ENCODE measurements at places on chromosomes 5 and 9.

GRCh38 chr5:72234868-72235267 is 85.2 kb downstream of the MRPS27 start:
- DNase-seq: no peak

- DNase-seq: peak; percentile 81
Observed at GRCh38 chr9:4077499-4078102, 222.3 kb downstream of the GLIS3 start.

- DNase-seq: peak; percentile 48
Observed at GRCh38 chr9:70085241-70085640, 41.6 kb downstream of the MAMDC2 start.

- no peak for DNase-seq
Observed at GRCh38 chr5:135511761-135512575, 23.8 kb downstream of the NEUROG1 start.

DNA sequence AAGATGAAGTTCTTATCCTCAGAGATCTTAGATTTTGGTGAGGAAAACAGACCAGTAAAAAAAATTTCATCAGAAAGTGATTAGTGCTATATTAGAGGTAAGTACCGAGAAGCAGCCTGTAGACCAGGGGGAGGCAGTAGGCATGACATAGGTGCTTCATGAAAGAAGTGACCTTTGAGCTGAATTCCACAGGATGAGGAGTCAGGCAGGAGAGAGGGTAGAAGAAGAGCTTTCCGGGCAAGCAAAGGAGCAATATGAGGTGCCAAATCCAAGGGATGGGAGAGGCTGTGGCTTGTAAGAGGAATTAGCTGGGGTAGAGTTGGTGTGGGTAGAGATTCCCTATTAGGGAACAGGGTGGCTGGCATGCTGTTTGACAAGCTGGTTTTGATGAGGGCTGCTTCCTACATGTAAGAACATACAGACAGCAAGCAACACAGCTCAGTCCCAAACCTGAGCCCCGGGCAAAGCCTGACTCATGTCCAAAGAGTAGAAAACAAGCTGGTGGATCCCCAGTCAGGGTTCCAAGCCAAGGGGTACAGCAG is 48.4 kb upstream of the PWWP2A start:
- no peak for DNase-seq

GRCh38 chr9:12696931-12697622 is 3.9 kb downstream of the TYRP1 start:
- DNase-seq: peak; percentile 83

GRCh38 chr9:75448281-75448680 is 360.0 kb downstream of the OSTF1 start:
- DNase-seq: peak; percentile 18

DNA sequence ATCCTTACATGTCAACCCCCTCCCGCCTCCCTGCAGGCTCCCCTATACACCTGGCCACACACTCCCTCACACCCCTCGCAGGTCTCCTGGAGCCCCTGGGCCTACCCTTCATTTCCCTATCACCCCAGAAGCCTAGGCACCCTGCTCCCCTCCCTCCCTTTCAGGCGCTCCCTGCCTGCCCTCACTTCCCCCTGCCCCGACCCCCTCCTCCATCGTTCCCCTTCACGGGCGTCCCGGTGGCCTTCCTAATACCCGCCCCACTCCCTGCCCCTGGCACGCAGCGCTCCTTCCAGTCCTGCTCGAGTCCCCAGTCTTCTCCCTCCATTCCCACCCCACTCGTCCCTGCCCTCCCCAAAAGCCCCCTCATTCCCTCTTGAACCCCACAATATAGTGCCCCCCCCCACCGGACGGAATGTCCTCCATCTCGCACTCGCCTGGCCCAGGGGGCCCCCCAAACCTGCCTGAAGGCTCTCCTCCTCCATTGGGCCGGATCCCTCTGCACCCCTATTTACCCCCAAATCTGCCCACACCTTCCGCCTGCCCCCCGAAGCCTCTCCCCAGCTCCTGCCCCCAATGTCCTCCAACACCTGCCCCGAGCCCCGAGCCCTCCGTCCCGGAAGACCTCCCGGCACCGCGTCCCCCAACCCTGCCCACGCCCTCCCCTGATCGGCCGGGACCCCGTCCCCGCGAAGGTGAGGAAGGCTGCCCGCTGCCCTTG is 746 bp downstream of the STRBP start:
- DNase-seq: no peak

DNA sequence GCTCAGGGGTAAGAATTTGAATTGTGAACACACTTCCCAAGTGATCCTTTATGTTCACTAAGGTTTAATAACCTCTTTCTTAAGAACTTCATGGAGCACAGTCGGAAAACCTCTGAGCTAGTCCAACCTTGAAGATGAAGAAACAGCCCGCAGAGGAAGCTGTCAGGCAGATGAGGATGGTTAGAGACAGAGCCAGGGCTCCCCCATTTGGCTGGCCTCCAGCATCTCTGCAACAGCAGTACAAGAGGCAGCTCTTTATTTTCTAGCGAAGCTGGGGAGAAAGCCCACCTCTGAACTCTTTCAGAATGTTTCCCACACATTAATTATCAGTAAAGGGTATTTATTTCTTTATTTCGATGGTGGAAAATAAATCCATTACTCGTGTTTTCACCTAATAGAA is 350.8 kb downstream of the DMRT2 start:
- no peak for DNase-seq

- DNase-seq: no peak
Observed at GRCh38 chr9:27202056-27202455, 93.0 kb downstream of the TEK start.

GRCh38 chr5:179759581-179760551 is 27.2 kb downstream of the MAML1 start:
- no peak for DNase-seq

DNA sequence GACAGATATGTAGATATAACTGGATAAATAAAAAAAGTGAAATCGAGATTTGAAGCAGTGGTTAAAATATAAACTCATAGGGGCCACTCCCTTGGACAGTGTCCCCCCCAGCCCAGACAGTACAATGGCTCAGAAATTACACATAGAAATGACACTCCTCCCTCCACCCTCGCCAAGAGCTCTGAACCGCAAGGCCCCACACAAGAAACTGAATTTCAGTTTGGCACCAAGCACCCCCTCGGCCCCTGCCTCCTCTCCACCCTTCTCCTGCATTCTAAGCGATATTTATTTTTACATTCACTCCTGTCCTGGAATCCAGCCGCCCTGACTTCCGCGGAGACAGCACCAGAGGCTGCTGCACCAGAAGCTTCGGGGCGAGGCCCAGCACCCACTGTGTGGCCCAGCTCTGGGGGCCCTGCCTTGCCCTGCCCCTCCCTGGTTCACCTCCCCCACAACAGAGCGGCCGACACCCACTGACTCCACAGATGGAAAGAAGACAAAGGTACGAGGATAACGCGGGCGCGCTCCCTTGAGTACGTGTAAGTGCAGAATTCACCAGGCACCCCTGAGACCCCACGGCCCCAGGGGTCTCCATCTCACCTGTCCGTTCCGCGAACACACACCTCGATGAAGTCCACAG is 11.0 kb downstream of the STC2 start:
- no peak for DNase-seq

DNA sequence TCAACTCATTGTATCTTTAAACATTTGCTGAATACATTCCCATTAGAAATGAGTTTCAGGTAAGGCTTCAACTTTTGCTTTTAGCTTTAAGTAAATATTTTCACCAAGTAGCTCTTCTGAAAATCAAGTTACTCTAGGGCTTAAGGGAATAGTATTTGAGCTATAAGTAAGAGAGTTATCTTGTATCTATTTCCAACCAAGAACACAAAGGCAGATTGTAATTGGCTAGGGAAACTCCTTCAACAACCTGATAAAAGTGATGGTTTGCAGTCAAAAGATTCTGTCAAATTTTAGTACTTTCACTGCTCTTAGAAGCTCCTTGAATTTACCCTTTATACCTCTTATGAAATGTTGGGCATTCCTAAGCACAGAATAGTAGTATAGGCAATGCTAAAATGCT is 13.0 kb downstream of the ELL2 start:
- no peak for DNase-seq

GRCh38 chr5:170357955-170358444 is 31.2 kb downstream of the KCNMB1 start:
- DNase-seq: no peak

DNA sequence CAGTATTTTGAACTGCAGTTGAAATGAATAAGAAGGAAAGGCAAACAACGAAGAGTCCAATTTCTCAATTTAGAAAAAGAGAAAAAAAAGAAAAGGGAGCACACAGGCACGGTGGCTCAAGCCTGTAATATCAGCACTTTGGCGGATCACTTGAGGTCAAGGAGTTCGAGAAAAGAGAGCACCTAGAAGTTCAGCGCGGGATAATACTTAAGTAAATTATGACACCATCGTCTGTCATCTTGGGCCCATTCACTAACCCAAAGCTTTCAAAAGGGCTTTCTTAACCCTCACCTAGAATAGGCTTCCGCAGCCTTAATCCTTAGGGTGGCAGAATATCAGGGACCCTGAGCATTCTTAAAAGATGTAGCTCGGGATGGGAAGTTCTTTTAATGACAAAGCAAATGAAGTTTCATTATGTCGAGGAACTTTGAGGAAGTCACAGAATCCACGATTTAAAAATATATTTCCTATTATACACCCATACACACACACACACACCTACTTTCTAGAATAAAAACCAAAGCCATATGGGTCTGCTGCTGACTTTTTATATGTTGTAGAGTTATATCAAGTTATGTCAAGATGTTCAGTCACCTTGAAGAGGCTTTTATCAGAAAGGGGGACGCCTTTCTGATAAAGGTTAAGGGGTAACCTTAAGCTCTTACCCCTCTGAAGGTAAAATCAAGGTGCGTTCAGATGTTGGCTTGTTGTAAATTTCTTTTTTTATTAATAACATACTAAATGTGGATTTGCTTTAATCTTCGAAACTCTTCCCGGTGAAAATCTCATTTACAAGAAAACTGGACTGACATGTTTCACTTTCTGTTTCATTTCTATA is 602 bp upstream of the CD274 start:
- DNase-seq: no peak

DNA sequence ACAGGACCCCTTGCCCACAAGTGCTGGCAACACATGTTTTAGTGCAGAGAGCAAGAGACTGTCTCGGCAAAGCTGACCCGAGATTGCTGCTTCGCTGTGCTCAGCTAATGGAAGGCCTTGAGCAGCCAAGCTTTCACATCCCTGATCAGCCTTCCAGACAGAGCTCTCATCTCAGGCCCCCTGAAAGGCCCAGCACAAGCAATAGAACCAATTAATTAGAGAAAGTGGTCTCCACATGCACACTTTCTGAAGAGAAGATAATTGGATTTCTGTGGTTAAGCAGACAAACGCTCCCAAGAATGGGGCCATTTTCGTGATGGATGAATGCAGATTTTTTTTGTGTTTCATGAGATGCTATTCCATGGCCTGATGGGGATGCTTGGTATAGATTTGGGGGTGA is 174.9 kb downstream of the NSG2 start:
- no peak for DNase-seq

DNA sequence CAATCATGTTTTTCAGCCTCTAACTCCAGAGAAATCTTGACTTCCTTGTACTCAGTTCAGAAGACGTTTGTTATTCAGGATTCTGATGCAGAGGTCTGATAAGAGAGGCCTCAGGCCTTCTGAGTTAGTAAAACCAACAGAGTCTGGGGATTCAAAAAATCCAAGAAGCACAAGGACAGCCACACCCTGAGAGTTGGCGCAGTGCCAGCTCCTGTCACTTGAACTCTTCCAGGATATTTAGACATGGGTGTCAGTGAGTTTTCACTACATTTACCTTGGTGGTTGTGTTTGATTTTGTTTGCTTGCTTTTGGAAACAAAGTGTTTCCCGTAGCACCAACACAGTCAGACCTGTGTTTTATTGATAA is 41.6 kb upstream of the PDE8B start:
- peak; percentile 29 for DNase-seq

DNA sequence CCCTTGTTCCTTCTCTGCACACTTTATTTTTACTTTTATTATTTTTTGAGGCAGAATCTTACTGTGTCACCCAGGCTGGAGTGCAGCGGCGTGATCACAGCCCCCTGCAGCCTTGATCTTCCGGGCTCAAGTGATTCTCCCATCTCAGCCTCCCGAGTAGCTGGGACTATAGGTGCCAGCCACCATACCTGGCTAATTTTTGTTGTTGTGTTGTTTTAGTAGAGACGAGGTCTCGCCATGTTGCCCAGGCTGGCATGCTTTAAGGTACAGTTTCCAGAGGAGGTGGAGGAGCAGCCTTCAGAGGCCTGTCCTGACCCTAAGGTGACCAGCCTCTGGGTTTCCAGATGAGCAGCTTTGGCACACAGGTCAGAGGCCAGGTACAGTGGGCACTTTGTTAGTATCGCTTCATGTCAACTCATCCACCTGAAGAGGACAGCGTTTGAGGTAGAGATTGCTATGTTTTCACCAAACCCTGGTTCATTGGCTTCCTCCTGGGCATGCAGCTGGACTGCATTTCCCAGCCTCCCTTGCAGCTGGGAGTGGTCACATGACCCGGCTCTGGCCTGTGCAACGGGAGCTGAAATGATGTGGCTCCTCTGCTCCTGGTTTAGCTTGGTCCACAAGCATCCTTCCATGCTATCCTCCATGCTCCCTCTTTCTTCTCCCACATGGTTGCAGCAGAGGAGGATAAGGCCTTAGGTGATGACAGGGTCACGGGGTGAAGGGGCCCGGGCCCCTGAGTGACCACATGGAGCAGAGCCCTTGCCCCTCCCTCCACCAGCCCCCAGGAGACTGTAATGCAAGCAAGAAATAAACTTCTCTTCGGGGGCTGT is 139.3 kb upstream of the IER5L start:
- DNase-seq: no peak

- DNase-seq: peak; percentile 19
Observed at GRCh38 chr5:89686081-89686765, 723.3 kb downstream of the CETN3 start.

- no peak for DNase-seq
Observed at GRCh38 chr9:126235336-126236243, 91.0 kb upstream of the MVB12B start.

GRCh38 chr9:109399258-109399767 is 78.5 kb upstream of the EPB41L4B start:
- DNase-seq: no peak

- no peak for DNase-seq
Observed at GRCh38 chr5:176203086-176203485, 35.1 kb upstream of the SIMC1 start.

- peak; percentile 97 for DNase-seq
Observed at GRCh38 chr5:151686674-151687407, at the start of gene SPARC. Gene SPARC, minus strand, starts transcription at chr5:151686915. Its CDS starts 10,727 bp downstream, at chr5:151676188.

DNA sequence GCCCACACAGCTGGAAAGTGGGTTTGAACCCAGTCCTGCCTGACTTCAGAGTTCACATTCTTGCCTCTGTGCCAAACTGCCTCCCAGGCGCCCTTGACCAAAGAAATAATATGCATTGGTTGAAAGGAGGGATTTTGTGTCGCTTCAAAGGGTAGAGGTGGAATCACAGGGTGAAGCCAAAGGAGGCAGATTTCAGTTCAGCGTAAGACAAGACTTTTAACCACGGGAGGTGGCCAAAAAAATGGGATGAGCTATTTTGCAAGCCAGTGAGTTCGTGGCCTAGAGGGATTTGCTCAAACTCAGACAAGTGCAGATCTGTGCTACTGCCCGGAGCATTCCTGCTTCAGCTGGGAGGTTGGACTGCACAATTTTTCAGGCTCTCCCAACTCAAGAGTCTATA is 57.6 kb upstream of the RANBP3L start:
- DNase-seq: no peak

- no peak for DNase-seq
Observed at GRCh38 chr5:2188661-2189060, 305.9 kb upstream of the IRX4 start.

All from fibroblast of skin of right biceps (primary cell).